NCI-H510A treated with DMSO at 0.1 percent for 48 hours (cell line): ENCODE measurements at places on chromosomes 16 and 17.

DNA sequence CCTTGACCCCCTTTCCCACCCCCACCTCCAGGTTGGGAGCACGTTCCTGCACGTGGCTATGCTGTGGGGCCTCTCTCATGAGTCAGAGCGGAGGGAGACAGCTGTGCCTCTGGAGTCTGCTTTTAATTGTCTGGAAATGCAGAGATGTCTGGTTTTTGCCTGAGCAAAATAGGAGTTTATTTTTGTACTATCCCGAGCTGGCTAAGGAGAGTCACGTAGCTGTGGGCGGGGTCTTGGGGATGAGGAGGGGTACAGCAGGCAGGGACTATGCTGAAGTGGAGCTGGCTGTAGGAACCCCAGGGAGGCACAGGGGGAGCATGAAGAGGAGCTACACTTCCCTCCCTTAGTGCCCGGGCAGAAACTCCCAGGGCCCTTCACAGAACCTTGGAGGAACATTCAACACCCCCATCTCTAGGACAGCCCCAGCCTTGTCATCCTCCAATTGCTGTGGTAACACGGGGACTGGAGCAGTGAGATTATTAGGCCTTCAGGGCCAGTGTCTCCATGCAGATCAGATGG, 44.7 kb upstream of the LGALS9 start:
- no peak for DNase-seq

DNA sequence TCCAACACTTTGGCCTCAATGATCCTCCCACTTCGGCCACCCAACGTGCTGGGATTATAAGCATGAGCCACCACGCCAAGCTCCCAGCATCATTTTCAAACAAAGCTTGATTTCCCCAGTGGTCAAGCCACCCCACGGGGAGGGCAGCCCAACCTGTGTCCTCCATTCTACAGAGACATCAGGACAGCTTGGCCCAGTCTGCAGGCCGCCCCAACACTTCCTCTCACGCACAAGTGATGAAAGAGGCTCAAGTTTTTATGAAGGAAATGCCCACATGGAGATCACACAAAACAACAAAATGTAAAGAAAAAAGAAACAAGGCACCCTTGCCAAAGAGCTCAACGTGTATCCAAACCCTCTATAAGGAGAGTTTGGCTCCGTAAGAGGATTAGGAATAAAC, 112.4 kb downstream of the XYLT1 start:
- no peak for DNase-seq

DNA sequence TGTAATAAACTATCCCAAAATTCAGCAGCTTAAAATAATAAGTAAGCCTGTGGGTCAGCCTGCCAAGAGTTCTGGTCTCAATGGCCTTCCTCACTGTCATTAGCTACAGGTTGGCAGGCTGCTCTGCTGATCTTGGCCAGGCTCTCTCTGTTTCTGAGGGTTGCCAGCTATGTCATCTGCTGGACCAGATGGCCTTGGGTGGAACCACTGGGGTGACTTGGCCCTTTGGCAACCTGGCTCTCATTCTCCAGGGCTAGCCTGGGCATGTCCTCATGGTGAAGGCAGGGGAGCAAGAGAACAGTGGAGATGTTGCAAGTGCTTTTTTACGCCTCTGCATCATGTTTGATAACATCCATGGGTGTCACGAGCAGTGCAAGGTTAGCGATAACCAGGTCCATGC, 13.9 kb downstream of the ITGAM start:
- no peak for DNase-seq

DNA sequence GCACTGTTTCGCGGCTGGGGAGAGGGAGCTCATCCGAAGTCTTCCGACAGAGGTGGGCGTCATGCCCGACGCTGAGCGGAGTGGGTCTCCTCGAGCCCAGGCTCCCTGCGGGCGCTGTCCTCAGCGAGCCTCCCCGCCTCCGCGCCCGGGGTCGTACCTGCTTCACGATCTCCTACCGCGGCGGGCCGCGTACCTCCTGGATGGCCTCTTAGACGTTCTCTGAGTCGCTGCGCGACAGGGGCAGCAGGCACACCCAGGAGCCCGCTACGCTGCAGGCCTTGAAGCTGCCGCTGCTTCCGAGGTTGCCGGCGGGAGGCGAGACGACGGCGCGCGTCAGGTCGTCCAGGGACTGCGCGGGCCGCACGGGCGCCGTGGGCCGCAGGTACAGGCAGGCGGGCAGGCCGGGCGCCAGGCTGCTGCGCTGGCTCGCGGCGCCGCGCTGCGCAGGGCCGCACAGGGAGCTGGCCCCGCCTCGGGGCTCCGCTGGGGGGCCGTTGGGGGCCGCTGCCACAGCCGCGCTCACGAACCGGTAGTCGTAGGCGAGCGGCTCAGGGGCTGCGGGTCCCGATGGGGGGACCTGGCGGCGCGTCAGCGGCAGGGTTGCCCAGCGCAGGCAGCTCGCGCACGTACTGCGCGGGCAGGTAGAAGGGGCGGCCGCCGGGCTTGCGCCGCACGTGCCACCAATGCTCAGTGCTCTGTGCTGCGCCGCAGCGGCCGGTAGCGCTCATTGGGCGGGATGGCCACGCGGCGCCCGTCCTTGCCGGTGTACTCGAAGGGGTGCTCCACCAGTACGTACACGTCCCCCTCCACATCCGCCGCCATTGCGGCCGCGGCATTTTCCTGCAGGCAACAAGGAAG, 116.4 kb upstream of the SMURF2 start:
- DNase-seq, result no peak

- DNase-seq, result no peak
Observed at GRCh38 chr17:7325031-7325528, 4.1 kb downstream of the NEURL4 start.

- no peak for DNase-seq
Observed at GRCh38 chr16:62224646-62225209, 188.5 kb upstream of the CDH8 start.

- no peak for DNase-seq
Observed at GRCh38 chr16:86984343-86984742, 332.8 kb downstream of the C16orf95 start.

- no peak for DNase-seq
Observed at GRCh38 chr16:30185683-30186421, 2.5 kb downstream of the CORO1A start.

DNA sequence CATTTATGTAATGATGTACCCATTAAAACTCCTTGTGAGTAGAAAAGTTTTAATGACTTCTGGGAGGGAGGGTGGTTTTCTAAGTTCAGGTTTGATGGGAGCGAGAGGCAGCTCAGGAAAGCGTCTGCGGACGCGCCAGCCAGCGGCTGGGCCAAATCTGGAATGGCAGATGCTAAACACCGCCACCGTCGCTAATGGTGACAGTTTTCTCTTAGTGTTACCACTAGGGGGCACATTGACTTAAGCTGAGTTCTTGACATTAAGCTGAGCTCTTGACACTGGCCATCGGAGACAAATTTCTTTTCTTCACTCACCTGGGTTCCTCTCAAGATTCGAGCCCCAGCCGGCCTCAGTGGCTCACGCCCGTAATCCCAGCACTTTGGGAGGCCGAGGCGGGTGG, 6.7 kb downstream of the TRPV1 start:
- DNase-seq, result no peak

- DNase-seq, result no peak
Observed at GRCh38 chr17:79657036-79657435, 46.2 kb upstream of the RBFOX3 start.

DNA sequence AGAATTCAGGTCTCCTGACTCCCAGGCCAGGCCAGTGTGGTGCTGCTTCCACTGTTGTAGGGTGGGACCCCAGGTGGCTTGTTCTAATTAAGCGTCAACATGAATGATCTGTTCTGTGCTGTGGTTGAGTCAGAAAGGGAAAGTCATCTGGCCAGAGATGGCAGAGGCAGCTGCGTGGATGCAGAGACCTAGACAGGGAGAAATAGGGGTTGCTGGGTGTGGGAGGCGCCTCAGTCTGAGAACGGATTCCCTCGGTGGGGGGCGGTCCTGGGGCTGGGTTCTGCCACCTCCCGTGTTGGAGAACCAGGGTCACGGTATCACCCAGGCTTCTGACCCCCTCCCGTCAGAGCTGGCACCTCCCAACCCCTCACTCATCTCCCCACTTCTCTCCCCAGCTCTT, 5.6 kb downstream of the FBRS start:
- no peak for DNase-seq

DNA sequence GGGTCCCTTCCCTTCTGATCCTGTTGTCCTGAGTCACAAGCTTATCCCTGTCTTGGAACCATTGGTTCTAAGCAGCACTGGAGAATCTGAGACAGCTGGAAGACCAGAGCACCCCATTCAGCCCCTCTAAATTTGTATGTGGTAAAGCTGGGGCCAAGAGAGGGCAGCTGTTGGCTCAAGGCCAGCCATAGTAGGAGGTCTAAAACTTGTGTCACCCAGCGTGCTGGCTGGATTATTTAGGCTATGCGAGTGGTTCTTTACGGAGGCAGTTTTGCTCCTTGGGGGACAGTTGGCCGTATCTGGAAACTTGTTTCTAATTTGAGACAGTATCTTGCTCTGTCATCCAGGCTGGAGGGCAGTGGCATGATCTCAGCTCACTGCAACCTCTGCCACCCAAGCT, 69.6 kb upstream of the GSE1 start:
- DNase-seq, result no peak

DNA sequence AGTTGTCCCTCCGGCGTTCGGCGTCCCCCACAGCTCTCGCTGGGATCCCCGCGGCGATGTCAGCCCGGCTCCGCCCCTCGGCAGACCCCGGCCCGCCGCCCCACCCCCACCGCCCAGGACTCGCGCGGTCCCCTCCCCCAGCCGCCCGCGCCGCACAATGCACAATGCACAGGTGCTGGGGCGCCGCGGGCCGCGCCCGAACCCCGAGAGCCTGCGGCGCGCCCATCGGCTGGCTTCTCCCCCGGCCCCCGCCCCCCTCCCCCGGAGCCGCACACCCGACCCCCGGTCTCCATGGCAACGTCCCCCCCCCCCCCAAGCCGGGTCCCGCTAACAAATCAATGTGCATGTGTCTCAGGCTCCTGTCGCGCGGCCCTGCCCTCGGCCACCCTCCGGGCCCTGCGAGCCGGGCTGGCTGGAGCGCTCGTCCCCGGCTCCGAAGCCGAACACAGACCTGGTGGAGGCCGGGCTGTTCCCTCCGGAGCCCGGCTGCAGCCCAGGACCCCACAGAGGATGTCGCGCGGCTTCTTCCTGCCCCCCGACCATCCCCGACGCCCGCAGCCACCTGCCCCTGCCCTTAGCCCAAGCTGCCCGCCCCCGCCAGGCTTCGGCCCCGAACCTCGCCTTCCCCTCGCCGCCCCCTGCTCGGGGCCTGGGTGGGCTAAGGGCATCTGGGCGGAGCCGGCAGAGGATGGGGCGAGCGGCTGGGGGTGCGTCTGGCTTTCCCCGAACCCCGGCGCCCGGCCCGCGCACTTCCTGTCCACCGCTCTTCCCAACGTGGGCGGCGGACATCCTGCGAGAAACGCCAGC, 818 bp upstream of the CBX8 start:
- no peak for DNase-seq

- no peak for DNase-seq
Observed at GRCh38 chr16:88392616-88393015, 9.9 kb downstream of the ZNF469 start.

DNA sequence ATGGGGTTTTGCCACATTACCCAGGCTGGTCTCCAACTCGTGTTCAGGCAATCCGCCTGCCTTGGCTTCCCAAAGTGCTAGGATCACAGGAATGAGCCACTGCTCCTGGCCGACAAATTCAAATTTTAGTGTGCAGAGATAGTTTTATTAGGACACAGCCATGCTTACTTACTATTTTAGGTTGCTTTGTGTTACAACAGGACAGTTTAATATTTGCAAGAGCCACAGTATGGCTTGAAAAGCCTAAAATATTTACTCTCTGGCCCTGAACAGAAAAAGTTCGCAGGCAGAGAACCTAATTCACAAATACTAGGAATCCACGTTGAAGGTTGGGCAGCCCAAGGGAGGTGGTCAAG, 12.6 kb upstream of the ETV4 start:
- no peak for DNase-seq

DNA sequence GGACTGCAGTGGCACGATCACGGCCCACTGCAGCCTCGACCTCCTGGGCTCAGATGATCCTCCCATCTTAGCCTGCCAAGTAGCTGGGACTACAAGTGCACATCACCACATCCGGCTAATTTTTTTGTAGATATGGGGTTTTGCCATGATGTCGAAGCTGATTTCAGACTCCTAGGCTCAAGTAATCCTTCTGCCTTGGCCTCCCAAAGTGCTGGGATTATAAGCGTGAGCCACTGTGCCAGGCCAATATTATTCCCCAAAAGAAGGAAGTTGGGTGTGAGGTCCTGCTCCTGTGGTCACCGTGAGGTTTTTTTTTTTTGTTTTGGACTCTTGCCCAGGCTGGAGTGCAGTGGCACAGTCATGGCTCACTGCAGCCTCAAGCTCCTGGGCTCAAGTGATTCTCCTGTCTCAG, 1.5 kb downstream of the AMZ2 start:
- DNase-seq, result no peak

GRCh38 chr17:17752821-17753321, 71.6 kb downstream of the RAI1 start:
- DNase-seq, result no peak
